ENCODE measurements at places on chromosomes 3 and 15.

GRCh38 chr3:132134611-132135010, 99.8 kb upstream of the CPNE4 start:
- DNase-seq: peak; percentile 92

DNA sequence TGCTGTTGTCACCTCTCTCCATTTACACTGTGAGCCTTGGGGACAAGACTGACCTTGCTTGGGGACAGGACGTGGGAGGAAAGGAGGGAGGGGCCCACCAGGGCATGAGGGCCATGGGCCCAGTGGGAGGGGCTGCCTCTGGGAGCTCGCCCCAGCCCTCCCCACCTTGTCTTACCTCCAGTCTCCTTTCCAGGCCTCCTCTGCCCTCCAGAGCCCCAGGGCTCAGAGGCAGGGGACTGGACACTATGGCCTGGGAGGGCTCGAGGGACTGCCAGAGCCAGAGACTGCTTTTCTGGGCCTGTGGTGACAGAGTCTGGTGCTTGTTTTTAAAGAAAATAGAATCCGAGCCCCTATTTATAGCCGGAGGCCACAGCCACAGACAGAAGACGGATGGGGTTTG, 10.2 kb downstream of the CSPG4 start:
- no peak for DNase-seq

DNA sequence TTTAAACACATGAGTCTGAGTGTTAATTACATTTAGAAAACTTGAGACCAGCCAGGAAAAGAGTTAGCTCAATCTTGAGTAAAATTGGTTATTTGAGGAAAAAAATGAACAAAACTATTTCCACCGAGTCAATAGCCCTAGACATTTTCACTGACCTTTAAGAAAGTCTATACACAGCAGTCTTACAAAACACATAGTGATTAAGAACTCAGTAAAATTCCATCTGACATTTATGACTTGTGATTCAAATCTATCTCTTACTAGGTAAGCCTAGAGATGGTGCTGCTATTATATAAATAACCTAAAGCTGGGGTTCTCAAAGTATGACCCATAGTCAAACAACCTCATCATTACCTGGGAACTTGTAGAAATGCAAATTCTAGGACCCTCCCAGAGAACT, 109.1 kb upstream of the COL8A1 start:
- no peak for DNase-seq

- no peak for DNase-seq
These were observed 4.7 kb downstream of the TCF12 start for GRCh38 chr15:56923174-56923591.

- DNase-seq: no peak
These were observed 1069.1 kb upstream of the ALCAM start for GRCh38 chr3:104297617-104298016.

DNA sequence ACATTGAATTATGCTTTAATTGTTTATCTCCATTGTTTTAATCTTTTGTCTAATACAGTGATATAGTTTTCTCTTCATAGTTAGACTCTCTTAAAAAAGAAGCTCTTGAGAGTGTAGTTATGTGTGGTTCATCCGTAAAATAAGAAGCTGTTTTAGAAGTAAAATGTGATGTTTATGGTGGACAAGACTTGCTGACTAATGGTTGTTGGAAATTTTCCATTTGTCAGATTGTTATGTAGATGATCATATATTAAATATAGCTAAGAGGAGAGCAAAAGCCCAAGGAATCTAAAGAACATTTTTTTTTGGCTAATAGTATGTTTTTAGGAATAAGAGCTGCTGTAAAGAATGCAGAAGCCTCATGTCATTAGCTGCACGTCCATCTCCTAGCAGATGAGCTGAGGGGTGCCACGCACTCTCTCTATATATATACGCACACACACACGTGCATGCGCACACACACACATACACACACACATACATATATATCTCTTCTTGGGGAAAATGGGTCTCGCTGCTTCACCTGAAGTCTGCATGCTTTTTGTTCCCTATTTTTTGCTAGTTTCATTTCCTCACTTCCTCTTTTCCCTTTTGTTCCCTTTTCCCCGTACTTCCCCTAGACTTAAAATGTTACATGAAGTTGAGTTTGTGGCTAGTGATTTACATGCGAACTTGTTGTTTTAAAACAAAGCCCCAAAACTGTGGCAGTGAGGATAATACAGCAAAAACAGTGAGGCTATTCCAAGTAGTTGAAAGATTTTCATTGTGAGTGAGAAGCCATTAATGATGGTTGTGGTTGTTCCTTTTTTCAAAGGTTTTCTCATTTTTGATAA, 107.8 kb downstream of the MBNL1 start:
- peak; percentile 40 for DNase-seq

- no peak for DNase-seq
These were observed 12.8 kb downstream of the PYDC2 start for GRCh38 chr3:191473661-191474198.

DNA sequence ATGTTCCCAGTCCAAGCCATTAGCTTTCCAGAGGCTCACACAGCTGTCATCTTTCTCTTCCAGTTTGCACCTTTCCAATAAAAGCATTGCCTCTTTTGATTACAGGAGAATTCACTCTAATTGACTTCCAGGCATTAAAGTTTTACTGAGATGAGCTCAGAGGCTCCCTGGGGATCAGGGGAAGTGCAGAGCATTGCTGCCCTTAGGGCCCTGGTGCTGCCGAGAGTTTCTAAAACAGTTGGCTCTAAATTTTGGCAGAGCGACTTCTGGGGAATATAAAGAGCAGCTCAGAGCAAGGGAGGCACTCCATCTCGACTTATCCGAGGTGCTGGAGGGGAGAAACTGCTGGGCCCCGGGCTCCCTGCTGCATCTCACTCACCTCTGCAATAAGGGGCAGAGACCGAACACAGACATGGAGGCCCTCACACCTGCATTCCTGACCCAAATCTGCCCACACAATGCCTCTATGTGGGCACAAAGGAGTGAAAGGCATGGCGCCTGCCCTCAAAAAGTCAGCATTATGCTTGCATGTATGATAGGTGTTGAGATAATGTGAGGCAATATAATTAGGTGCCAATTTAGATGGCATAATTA, 61.7 kb downstream of the SCN11A start:
- DNase-seq: no peak

- DNase-seq: peak; percentile 66
These were observed 52.7 kb downstream of the VGLL4 start for GRCh38 chr3:11591002-11591355.

- DNase-seq: peak; percentile 14
These were observed 922 bp downstream of the ADPRH start for GRCh38 chr3:119580067-119580760.

DNA sequence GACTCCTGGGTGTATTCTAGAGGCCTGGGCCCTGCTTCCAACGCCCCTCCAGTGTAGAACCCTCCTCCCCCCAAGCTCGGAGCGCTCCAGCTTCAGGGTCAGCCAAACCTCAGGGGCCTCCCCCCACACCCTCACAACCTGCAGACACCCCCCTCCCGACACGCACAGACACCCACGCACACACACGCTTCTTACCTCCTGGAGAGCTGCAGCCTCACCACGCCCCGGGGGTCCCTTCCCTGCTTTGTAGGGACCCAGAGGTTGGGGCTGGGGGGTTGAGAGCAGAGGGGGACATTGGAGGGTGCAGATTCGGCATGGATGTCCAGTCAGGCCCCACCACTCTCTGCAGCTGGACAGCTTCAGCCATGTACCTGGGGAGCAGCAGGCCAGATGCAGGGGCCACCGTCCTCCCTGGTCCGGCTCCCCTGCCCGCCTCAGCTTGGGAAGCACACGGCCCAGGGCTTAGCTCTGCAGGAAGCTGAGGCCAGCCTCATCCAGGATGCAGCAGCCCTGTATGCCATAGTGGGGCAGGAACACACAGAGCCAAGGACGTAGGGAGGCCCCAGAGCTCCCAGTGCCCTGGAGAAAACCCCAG, 13.0 kb downstream of the ZDHHC19 start:
- no peak for DNase-seq

DNA sequence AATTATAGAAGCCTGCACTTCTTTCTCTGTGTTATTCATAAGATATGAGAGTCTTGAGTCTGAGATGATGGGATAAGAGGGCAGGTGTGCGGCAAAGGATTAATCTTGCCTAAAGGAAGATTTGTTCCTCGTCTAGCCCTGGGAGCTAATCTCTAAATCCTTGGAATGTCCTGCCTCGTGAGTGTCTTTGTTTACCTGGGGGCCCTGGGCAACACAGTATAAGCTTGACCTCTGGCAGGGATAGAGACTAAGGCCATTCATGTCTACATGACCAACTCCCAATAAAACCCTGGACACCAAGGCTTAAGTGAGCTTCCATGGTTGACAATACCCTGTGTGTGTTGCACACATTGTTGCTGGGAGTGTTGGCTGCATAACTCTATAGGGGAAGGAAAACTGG, 3.2 kb upstream of the AGBL1 start:
- DNase-seq: no peak

DNA sequence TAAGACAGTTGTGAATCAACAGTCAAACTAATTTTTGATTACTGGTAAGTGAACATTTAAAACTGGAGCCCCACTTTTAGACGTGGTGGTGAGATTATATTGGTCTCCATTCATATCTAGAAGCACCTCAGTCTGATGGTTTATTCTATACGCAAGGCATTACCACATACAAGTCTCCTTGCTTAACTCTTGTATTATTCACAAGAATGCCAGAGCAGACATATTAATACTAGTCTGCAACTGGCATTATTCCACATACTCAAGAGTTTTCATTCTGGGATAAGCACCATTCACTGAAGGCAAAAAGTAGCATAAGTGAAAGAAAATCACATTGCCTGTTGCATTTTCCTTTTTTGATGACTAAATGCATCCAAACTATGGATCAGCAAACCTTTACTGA, 36.9 kb upstream of the MEIS2 start:
- no peak for DNase-seq

- DNase-seq: no peak
These were observed 161.0 kb upstream of the SLC24A5 start for GRCh38 chr15:47959617-47960413.

GRCh38 chr15:93801206-93801605, 430.2 kb upstream of the MCTP2 start:
- no peak for DNase-seq

DNA sequence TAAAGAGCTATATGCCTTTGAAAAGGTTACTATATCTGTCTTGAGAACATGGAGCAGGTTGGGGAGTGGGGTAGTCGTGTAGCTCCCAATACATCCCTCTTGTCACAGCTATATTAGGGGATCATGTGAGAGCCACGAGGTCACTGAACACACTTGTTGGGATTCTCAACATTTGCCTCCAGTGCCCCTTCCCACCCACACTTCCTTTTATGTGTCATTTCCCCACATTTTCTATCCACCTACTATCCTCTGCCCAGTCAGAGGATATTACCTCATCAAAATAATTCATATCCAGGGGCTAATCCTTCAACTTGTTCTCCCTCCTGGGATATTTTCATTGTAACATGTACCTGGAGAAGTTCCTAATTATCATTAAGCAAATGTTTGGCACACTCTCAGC, 85.0 kb downstream of the CYP19A1 start:
- DNase-seq: no peak

- no peak for DNase-seq
These were observed 40.2 kb downstream of the IDH2 start for GRCh38 chr15:90062023-90062442.

GRCh38 chr15:41417418-41418195, 712 bp downstream of the RTF1 start:
- peak; percentile 22 for DNase-seq

GRCh38 chr3:45858809-45859543, 17.1 kb upstream of the LZTFL1 start:
- no peak for DNase-seq

GRCh38 chr3:110731148-110731547, 340.5 kb upstream of the NECTIN3 start:
- peak; percentile 46 for DNase-seq

- DNase-seq: no peak
These were observed 77.7 kb upstream of the LIMD1 start for GRCh38 chr3:45516829-45517228.

DNA sequence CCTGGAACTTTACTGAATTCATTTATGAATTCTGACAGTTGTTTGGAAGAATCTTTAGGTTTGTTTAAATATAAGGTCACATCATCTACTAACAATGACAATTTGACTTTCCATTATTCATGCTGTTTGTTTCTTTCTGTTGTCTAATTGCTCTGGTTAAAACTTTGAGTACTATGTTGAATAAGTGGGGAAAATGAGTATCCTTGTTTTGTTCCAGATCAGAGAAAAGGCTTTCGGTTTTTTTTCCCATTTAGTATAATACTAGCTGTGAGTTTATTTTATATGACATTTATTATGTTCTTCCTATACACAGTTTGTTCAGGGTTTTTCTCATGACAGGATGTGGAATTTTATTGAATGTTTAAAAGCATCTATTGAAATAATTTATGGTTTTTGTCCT, 11.3 kb upstream of the TUBGCP5 start:
- no peak for DNase-seq

DNA sequence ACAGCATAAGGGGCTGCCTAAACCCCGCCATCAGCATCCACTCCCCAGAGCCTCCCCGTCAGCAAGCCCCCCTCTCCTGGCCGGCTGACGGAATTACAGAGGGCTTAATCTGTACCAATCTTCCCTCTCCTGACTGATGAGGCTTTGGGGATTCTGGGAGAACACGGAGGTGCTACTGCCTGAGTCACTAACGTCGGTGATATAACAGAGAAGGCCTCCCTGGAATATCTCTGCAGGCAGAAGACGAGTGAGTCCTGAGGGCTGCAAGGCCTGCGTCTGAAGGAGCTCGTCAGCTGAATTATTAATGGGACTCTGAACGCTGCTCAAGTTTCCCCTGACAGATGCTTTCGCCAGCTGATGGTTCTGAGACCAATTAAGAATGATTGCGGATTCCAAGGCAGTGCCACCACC, 147.7 kb downstream of the XXYLT1 start:
- DNase-seq: peak; percentile 46

DNA sequence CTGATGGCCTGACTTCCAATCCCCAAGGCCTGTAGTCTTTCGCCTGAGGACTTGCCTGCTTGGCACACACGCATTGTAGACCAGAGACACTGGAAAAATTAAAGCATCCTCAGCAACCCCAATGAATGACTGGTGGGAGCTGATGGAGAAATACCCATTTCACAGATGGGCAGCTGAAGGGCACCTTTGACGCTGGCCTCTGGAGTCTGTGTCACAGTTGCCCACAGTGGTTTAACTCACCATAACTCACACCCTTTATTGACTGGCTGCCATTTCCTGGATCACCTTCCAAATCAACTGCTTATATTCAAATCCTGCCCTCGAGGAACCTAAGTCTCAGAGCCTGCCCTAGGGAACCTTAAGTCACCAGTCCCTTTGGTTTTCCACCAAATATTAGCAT, 183.1 kb downstream of the SHQ1 start:
- no peak for DNase-seq

- no peak for DNase-seq
These were observed 5.2 kb upstream of the WNT7A start for GRCh38 chr3:13884851-13885703.

DNA sequence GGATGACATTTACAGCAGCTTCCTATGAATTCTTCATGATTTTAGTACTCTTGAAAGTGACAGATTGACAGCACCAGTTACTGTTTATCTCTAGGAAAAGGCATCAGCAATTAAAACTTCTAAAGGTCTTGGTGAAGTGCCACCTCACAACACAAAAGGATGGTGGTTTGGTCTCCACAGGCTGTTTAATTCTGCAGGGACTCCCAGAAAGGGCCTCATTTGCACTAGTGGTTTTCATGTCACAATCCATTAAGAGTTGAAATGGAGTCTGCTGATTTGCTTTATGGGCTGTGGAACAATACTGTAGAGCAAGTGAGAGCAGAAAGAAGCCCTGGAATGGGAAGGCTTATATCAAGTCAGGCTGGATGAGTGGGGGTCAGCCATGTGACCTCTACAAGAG, 225.3 kb upstream of the KCNMB2 start:
- no peak for DNase-seq

- peak; percentile 76 for DNase-seq
These were observed 42.5 kb downstream of the IL16 start for GRCh38 chr15:81239190-81239589.

GRCh38 chr3:160886421-160886820, 130.4 kb downstream of the PPM1L start:
- DNase-seq: no peak
